Stimulated activated CD4-positive, alpha-beta T cell treated with anti-CD3 and anti-CD28 coated beads, Interleukin-1b, Interleukin-23, amount 100 ng/mL, for 4 hours (primary cell): ENCODE measurements at places on chromosomes 5 and 9.

DNA sequence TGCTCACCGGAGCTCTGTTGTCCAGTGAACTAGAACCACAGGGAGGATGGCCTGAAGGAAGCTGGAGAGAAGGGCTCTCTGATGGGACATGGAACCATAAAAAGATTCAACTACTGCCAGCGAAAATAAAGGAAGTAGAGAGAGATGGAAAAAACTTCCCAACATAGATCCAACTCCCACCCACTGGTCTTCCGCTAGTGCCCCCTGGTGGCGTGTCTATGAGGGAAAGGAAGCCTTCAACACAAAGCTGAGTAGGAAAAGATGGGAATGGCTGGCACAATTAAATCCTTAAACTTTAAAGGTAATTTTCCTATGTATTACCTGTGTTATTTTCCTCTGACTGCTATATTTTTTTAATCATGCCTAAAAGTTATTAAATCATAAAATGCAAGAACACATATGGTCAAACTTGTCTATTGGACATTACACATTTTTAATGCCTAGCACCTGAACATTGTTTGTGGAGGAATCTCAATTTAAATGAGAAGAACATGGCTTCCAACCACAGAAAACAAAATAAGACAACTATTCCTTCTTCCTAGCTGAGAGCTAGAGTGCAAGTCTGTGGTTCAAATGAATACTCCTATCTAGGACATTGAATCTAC is 51.5 kb downstream of the CEP120 start:
- DNase-seq, result peak; percentile 24

GRCh38 chr5:92556747-92557146 is 1024.3 kb downstream of the NR2F1-AS1 start:
- no peak for DNase-seq

GRCh38 chr9:117827456-117827855 is 123.3 kb downstream of the TLR4 start:
- DNase-seq, result no peak

DNA sequence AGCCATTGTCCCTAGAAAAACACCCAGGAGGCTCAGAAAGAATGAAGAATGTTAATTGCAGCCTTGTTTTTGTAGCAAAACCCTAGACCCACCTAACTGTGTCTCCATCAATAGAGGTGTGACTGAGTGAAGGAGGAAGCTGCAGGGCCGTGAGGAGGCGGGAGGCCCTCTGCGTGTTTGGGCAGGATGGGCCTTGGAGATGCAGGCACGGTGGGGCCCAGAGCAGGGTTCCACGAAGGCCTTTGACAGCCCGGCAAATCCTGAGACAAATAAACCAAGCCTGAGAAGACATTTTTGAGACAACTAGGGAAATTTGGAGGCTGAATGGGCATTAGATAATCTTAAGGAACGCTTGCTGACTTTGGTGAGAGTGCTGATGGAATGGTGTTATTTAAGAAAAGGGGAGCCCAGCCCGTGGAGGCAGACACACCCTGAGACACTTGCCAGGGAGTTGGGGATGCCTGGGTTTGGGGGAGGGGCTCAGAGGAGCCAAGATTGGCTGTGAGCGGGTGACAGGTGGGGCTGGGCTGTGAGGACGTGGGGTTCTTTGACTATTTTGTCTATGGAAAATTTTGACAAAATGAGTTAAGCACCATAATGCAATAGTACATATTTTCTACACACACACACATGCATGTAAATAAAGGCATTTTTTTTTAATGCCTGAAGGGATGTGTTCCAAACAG is 48.8 kb downstream of the BARX1 start:
- no peak for DNase-seq

DNA sequence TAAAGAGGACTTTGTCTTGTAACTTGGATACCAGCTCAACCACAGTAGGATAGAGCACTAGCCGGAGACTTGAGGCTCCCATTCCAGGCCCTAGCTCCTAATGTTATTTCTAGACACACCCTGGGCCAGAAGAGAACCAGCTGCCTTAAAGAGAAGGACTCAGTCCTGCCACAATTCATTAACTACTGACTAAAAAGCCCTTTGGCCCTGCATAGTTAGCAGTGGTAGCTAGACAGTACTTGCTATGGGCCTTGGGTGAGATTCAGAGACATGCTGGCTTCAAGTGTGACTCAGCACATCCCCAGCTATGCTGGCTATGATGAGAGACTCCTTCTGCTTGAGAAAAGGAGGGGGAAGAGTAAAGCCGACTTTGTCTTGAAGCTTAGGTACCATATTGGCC is 47.3 kb downstream of the TMEM167A start:
- DNase-seq, result no peak

GRCh38 chr5:127856292-127856691 is 153.1 kb downstream of the CCDC192 start:
- no peak for DNase-seq

GRCh38 chr5:68086857-68087256 is 128.7 kb upstream of the PIK3R1 start:
- no peak for DNase-seq

GRCh38 chr5:59725392-59725767 is 168.1 kb downstream of the PDE4D start:
- DNase-seq, result no peak

DNA sequence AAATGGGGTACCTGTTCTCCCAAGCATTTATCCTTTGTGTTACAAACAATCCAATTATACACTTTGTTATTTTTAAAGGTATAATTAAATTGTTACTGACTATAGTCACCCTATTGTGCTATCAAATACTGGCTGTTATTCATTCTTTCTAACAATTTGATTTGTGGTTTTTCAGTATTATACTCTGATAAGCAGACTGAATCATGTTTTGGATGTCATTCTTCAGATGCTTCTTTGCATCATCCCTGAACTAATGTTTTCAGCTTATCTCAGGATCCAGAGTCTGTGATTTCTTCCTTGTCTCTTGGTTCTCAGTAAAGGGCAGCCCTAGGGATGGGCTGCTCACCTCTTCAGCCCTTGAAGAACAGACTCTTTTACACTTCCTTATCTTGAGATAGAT is 177.8 kb upstream of the SGCD start:
- no peak for DNase-seq

GRCh38 chr5:178110-178509 is 13.2 kb upstream of the LRRC14B start:
- no peak for DNase-seq

- DNase-seq, result no peak
Observed at GRCh38 chr5:130295235-130295634, 391.0 kb downstream of the CHSY3 start.

DNA sequence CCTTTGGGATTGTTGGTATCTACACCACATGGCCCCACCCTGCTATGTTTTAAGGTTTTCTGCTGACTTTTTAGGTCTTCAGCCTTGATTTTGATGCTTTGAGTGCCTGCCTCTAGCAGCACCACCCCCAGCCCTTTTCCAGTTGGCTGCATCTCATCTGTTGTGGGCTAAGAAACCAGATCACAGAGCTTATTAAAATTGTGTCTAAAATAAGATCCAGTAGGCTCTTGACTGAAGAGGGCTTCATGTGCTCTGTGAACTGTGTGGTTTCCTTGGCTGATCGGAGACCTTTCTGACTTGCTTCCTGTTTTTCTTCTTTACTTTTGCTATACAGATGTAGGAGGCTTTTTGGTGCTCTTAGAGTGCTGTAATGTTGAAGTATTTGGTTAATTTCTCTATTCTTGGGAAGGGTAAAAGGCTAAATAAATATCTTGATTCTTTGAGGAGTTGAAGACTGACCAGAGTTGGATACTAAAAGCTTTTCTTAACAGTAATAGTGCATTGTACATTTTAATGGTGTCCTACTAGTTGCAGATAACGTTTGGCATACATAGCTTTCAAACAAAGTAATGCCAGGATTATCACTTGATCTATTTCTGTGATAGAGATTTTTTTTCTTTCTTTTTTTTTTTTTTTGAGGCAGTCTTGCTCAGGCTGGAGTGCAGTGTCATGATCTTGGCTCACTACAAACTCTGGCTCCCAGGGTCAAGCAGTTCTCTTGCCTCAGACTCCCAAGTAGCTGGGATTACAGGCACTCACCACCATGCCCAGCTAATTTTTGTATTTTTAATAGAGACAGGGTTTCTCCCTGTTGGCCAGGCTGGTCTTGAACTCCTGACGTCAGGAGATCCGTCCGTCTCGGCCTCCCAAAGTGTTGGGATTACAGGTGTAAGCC is 4.5 kb downstream of the UBE2D2 start:
- DNase-seq, result peak; percentile 17

- no peak for DNase-seq
Observed at GRCh38 chr5:76851728-76852369, 2.0 kb downstream of the S100Z start.

DNA sequence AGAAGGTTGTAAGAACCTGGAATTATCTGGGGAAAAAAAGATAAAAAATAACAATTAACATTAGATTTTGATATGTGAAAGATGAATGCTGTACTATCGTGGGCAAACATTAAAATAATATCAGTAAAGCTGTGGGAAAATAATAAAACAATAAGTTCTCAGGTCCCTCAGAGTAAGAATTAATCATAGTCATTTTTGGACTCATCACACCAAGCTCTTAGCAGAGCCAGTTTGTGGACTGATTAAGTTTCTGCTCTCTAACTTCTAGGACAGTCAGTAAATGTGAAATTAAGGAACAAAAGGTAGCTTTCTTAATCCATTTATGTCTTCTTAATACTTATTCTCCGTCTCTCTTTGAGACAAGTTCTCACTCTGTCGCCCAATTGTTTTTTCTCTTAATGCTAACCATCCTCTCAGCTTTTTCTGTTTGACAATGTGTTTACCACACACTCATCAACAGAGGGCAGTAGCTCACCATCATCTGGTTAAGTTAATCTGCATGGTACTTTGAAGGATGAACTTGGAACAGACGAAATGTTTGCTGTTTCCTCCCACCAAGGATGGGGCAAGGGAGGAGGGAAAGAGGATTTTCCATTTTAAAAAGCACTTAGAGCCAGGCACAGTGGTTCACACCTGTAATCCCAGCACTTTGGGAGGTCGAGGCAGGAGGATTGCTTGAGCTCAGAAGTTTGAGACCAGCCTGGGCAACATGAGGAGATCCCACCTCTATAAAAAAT is 5.3 kb upstream of the ACO1 start:
- DNase-seq, result peak; percentile 41

DNA sequence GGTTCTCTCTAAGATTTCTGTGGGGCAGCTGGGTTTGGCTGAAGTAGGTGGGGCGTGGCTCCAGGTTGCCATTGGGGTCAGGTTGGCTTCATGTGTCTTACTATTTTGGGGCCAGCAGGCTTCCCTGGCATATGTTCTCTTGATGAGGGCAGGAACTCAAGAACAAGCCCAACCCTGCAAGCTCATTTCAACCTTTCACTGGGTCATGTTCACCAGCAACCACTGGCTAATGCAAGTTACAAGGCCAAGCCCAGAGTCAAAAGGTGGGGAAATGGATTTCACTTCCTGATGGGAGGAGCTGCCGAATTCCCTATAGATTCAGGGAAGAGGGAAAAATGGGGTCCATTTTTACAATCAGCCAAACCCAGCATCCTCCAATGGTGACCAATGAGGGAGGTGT is 34.0 kb upstream of the HAND1 start:
- DNase-seq, result no peak

DNA sequence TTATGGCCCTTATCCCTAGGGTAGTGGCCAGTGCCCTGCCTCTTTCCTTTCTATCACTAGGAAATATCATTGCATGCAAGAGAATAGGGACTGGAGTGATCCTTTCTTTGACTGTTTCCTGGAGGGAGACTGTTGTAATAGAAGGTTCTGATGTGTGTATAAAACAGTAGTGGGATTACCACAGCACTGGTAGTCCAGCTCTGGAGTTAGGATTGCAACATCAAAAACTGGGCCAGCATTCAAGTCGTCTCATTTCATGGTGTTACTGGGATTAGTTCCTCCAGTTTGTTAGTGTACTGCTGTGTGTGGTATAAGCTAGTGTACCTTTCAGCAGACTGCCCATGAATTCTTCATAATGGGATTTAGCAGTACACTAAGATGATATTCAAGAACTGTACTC is 45.8 kb downstream of the KIAA1958 start:
- no peak for DNase-seq

DNA sequence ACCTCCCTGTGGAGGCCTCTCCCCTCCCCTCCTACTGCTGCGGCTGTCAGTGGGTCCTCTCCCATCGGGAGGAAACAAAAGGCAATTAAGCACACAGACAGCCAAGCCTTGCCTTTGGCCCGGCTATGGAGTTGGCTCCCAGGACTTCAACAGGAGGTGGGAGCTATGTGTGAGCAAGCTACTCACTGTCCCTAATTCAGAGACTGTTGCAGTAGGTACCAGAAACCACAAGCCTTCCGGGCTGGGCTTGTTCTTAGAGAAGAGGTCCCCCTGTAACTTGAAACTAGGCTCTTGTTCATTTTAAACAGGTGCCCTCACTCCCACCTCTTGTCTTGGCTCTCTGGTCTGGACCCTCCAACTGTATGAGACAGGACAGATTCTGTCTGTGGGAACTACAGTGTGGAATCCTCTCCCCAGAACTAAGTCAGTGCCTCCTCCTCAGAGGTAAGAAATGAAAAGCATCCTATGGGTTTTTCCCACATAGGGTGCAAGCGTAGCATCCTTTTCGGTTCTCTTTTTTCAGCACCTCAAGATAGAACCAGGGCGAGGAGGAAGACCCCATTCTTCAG is 561.1 kb downstream of the EBF1 start:
- no peak for DNase-seq

- no peak for DNase-seq
Observed at GRCh38 chr5:53030893-53031292, 41.7 kb downstream of the ITGA2 start.

- no peak for DNase-seq
Observed at GRCh38 chr5:138141734-138142133, 2.5 kb upstream of the NME5 start.

- no peak for DNase-seq
Observed at GRCh38 chr5:2003690-2004365, 121.1 kb upstream of the IRX4 start.

GRCh38 chr5:93219641-93220145 is 361.3 kb downstream of the NR2F1-AS1 start:
- no peak for DNase-seq

GRCh38 chr9:136710543-136710942 is 1.8 kb upstream of the DIPK1B start:
- no peak for DNase-seq

DNA sequence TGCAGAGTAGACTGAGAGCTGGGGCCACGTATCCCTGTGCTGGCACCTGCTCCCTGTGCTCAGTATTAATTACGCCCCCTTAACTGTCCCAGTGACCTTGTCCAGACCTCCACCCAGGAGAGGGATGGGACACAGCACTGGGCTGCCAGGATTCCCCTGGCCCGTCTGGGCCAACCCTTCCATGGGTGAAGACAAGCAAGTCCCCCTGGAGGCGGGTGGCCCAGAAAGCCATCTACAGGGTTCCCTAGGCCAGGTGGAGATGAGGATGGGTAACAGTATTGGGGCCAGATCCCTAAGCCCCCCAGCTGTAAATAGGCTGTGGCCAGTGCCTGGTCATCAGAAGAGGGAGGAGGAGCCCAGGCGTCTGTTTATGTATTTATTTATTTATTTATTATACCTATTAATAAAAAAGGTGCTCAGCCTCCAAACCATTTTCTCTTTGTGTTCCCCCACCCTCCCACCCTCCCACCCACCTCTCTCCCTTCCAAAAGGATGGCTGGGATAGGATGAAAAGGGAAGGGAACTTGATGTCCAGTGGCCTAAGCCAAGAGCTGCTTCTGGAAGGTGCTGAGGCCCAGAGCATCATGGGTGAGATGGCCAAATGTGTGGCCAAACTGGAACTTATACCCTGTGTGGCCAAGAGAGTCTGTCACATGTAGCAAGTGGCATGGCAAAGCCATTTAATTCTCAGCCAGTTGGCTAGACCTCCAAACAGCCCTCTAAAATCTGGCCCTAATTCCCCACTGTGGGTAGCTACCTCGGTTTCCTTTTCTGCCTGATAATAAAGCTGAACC is 43.4 kb upstream of the TESK1 start:
- no peak for DNase-seq

GRCh38 chr5:151251001-151251551 is 1.9 kb upstream of the GM2A start:
- DNase-seq, result no peak
